Gastrocnemius medialis (tissue), 4 donors: ENCODE measurements at places on chromosomes 6 and 20. TPM values are rescaled to one million over a fixed set of nuclear protein-coding genes. Genes with fewer than 3 reads are reported as not detected.

Gene TMEM217
- not detected for total RNA-seq

Gene BHLHE23
- total RNA-seq: not detected

Gene OPN5
- not detected for total RNA-seq

GRCh38 chr6:89492025-89492640 is 59.2 kb downstream of the ANKRD6 start:
- H3K27me3 ChIP-seq: no peaks in the 10 kb centered on the region
- no peak overlapping the region for H3K4me3 ChIP-seq
- no peak for DNase-seq
- H3K27ac ChIP-seq: no peak overlapping the region
- no peaks in the 10 kb centered on the region for H3K36me3 ChIP-seq

DNA sequence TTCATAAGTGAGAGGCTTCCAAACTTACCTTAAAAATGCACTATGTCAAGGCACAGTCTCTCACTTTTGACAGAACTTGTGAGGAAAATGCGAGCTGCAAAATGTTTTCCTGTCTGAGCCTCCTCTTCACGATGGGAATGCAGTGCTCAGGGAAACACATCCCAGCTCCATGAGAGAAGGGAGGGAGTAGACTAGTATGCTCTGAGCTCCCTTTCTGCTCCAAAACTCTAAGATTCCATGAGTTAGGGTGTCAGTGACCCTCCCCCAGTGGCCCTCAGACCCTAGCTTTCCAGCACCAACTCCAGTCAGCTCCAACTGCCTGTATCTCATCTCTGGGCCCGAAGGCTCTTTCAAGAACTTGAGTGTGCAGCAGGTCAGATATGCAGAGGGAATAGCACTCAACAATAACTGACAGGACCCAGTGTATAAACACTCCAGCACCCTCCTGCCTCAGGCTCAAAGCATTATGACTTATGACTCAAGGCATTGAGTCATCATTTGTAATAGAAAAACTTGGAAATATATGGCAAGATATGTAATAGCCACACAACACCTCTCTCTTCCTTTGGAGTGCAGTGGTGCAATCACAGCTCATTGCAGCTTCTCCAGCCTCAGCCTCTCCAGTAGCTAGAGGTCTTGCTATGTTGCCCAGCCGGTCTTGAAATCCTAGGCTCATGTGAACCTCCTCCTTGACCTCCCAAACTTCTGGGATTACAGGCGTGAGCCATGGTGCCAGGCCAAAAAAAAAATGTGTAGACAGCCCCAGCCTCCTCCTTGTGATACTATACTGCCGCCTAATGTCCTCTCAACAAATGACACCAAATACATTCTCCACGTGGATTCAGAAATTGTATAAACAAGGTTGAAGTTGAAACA is 16.7 kb upstream of the ENTPD6 start:
- peak; percentile 30 for DNase-seq
- peak overlapping the region; percentile 56 for H3K27ac ChIP-seq
- H3K36me3 ChIP-seq: no peaks in the 10 kb centered on the region
- no peak overlapping the region for H3K4me3 ChIP-seq

DNA sequence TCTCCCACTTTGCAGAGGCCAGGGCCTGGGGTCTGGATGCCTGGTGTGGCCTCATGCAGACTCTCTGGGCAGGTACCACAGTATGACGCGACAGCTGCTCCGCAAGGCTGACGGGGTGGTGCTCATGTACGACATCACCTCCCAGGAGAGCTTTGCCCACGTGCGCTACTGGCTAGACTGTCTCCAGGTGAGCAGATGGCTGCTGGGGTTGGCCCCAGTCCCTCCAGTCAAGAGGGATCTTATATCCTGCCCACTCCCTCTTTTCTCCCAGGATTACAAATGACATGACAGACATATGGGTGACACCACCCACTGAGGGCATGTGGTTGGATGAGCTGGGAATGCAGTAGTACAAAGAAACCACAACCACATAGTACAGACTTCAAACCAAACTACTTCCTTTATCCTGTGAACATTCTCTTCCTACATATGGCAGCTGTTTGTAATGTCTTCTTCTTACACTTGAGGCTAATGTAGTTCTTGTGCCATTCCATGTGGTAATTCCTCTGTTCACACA is 29.9 kb downstream of the RAB44 start:
- no peaks in the 10 kb centered on the region for H3K36me3 ChIP-seq
- no peak for DNase-seq
- H3K4me1 ChIP-seq: no peaks in the 10 kb centered on the region
- H3K4me3 ChIP-seq: no peak overlapping the region
- H3K27me3 ChIP-seq: no peaks in the 10 kb centered on the region

DNA sequence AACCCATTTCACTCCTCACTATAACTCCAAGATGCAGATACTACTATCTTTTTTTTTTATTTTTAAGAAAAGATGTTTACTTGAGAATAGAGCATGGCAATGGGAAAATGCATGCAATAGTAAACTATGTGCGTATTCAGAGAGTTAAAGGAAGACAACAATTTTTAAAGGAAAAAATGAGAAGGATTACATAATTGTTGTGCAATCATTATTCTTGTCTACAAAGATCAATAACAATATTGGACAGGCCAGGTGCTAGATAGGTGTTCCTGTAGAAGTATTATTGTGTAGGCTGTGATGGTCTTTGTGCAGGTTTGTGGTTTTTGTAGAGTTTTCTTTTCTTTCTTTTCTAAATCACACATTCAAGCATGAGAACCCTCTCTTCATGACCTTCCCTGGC is 20.6 kb downstream of the CYP39A1 start:
- DNase-seq: no peak
- no peak overlapping the region for H3K27ac ChIP-seq
- no peaks in the 10 kb centered on the region for H3K36me3 ChIP-seq
- no peak overlapping the region for H3K4me3 ChIP-seq
- no peaks in the 10 kb centered on the region for H3K4me1 ChIP-seq

DNA sequence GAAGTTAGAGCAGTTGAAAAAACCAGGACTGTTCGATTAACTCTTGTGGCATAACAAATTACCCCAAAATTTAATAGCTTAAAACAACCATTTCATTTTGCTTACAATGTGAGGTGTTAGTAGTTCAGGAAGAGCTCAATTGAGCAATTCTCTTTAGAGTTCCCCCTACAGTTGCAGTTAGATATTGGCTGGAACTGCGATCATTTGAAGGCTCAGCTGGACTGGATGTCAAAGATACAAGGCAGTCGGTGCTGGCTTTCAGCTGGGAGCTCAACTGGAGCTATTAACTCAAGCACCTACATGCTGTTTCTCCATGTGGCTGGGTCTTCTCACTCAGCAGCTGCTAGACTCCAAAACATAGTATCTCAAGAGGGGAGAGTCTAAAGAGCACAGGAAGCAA is 96.0 kb upstream of the LOC128125822 start:
- no peaks in the 10 kb centered on the region for H3K27me3 ChIP-seq
- peak overlapping the region; percentile 86 for H3K27ac ChIP-seq

DNA sequence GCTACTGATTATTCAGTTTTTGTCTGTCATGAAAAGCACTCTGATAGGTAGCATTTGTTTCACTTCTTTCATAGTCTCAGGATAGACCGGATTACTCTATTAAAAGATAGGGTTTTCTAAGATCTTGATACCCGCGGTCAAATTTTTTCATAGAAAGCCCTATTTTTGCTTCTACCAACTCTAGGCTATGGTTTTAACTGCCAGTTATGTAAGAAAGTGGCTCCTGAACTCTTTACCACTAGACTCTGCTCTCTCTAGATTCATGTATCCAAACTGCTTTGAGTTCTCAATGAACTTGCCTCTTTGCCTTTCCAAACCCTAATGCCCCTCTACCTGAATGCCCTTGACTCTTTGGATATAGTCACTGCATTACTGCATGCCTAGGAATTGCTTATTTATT is 70.3 kb downstream of the HIVEP1 start:
- no peak overlapping the region for H3K4me3 ChIP-seq
- no peak overlapping the region for H3K27ac ChIP-seq
